ENCODE measurements at places on chromosomes 6 and 20.

- DNase-seq = no peak
Observed at GRCh38 chr6:142823256-142823902, 121.6 kb downstream of the HIVEP2 start.

- no peak for DNase-seq
Observed at GRCh38 chr6:108661982-108662381, 101.3 kb downstream of the FOXO3 start.

- no peak for DNase-seq
Observed at GRCh38 chr6:138594758-138595140, 95.5 kb upstream of the NHSL1 start.

- no peak for DNase-seq
Observed at GRCh38 chr20:610130-611046, at the start of gene TCF15. TCF15 (minus strand) TSS chr20:610309; CDS start chr20:610237, 72 bp downstream.

DNA sequence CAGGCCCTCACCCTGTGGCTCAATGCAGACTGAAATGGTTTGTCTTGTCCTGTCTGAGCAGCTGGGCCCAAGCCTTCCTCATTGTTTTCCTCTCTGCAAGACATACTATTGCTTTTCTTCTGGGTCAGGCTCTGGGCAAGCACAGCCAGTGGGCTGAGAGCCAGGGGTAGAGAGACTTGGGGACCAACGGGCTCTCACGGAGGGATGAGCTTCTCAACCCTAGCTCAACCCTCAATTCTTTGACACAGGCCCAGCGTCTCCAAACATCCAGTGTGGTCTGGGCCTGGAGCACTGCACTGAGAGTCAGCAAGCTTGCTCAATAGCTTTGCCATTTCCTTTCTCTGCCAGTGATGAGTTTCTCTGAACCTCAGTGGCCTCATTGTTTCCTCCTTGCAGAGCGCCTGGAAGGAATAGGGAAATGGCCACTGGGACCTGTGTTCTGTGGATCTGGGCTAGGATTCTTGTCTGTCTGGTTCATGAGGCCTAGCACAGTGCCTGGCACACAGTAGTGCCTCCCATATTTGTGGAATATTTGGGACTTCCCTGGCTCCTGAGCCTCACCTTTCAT, 9.3 kb downstream of the ANGPT4 start:
- DNase-seq = no peak

- peak; percentile 12 for DNase-seq
Observed at GRCh38 chr20:20491110-20491783, 123.3 kb downstream of the INSM1 start.

GRCh38 chr6:126753606-126754005, 364.9 kb upstream of the RSPO3 start:
- no peak for DNase-seq

- no peak for DNase-seq
Observed at GRCh38 chr6:76681781-76682180, 609.3 kb upstream of the IMPG1 start.

GRCh38 chr6:126947070-126947469, 171.4 kb upstream of the RSPO3 start:
- no peak for DNase-seq

GRCh38 chr6:28764014-28764723, 159.6 kb downstream of the TRIM27 start:
- DNase-seq = no peak

DNA sequence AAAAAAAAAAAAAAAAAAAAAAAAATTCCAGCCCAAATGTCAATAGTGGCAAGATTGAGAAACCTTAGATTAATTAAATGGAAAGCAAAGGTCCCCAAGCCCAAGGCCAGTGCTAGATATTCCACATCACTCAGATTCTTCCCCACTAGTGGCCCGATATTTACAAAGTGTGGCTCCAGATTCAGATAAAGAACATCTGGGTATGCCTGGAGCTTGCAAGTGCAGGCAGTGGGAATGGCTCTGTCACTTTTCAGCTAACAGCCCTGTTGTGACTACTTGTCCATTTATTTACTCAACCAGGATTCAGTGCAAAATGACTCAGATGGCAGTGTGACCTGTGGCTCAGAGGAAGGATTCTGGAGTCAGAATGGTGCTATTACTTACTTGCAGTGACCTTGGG, 8.2 kb upstream of the KCNB1 start:
- no peak for DNase-seq

DNA sequence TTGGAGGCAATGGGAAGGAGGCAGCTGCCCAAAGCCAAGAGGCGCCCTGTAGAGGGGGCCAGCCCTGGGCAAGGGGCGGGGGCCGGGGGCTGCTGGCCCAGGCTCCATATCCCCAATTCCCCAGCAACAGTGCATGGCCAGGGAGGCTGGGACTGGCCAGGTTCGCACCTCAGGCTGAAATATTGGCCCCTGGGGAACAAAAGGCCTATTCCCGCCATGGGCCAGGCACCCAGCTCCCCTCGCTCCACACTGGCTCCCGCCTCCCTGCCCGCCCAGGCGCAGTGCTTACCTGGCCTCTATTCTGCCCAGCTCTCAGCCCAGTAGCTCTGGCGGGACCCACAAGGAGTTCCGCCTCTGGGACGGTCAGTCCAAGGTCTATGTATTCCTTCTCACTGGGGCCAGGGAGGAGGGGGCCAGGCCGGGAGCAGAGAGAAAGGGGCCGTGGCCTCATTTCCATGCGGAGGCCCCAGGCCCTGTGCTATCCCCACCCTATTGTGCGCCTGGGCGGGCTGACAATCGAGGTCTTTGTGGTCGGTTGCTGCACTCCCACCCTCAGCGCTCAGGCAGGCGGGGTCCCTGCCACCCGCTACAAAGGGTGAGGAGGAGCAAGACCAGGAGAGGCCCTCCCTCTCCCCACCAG, 42.3 kb downstream of the YTHDF1 start:
- no peak for DNase-seq

- no peak for DNase-seq
Observed at GRCh38 chr6:71103130-71103529, 146.3 kb upstream of the B3GAT2 start.

DNA sequence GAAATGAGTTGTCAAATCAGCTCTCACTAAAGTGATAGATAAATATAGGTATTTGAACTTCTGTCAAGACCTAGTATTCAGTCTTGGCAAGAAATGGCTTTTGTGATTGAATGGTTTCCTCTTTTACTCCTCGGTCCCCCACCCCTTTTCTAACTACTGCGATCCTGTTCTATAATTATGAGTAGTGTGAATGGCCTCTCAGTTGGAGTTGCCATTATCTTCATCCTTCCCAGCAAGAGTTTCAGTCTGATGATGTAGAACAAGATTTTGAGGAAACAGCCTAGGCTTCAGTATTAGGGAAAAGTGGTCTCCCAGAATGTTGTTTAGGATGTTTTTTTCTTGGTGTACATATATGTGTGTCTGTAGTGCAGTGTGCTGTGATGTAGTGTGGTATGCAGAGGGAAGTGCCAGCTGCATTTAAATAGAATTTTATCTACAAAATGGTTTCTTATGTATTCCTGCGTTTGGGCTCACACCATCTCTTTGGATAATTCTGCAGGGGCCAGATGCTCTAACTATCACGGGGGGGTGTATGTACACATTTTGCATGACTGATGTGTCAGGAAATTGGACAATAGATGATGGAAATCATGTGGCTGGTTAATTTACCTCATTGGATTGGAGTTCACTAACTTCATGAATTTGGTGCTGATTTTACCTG, 180.1 kb upstream of the MMS22L start:
- no peak for DNase-seq

- DNase-seq = no peak
Observed at GRCh38 chr6:44058617-44059358, 68.5 kb downstream of the MRPL14 start.

DNA sequence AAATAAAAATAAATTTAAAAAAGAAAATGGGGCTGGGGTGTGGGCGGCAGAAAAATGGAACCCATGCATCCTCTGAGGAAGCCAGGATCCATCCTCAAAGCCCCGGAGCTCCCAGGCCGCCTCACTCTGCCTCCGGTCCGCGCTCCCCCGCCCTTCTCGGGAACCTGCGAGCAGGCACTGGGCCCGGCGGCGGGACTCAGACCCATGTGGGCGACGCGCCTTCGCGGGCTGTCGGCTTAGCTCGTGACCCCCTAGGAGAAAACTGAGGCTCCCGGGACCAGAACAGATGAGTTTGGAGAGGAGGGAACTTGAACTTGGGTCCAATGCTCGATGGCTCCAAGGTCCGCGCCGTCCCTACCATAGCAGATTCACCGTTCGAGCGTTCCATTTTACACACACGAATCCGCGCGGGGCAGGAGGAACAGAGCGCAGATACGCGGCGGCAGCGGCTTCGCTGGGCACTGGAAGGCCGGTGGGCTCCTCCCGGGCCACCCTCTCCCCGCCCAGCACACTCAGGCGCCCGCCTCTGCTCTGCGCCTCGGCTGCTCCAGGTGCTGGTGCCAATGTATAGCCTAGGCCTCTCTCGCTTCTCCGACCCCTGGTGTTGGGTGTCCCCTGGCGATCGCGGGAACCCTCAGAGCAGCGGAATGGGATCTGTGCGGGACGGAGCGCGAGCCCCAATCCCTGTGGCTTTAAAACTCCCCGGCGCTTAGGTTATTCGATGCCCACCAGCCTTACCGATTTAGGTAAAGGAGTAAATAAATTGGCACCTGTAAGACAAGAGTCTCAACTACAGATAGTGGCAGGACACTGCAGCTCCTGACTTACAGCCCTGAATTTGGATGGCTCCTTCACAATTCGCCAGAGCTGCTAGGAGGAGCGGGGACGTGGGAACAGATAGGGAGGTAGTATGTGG, 39.2 kb downstream of the DPPA5 start:
- no peak for DNase-seq

- peak; percentile 44 for DNase-seq
Observed at GRCh38 chr6:132530293-132530974, 7.6 kb upstream of the TAAR9 start.

- no peak for DNase-seq
Observed at GRCh38 chr6:41692730-41693129, 42.7 kb downstream of the TFEB start.

DNA sequence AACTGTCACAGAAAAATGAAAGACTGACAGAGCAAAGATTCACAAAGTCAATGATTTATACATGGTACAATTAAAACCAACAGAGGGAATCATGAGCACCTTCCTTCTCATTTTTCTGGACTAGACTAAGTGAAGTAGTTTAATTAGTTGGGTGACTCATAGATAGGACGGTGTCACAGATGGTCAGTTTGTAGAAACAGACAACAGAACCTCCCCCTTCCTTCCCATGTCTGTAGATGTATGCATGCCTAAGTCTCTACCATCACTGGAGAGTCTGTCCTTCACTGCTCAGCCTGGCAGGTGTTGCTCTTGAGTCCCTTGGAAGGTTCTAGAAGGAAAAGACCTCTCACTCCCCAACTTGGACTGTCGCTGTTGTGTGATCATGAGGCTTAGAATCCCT, 75.4 kb upstream of the EEF1E1 start:
- no peak for DNase-seq

DNA sequence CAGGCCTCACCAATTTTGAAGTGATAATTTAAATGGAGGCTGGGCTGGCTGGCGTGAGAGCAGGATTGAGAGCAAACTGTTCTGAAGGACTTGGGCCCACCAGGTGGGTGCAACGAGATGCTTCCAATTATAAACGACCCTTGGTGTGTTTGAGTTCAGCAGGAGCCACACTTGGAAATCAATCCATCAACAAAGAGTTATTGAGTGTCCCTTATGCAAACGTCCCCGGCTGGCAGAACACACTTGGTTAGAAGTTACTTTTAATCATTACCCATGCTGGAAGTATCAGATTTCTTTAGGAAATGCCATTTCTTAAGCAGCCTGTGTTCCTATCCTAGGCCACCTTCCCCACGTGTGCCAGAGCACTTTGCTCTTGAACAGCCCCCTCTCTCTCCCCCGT, 37.8 kb upstream of the ZNF831 start:
- DNase-seq = no peak

DNA sequence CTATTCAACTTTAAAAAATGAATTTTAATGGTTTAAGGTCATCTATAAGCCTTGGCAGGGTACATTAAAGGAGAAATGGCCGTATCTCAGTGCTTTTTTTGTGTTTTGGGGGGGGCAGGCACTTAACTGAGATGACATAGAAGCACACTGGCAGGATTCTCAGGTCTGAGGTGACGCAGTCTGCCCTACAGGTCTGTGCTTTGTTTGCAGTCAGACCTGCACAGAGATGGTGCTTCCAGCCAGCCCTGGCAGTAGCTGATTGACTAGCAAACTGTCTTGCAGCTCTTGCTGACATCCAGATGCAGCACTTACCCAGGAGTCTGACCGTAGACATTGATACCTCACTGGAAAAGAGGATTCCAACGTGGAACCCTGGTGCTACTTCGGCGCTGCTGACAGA, 249.1 kb downstream of the FOXC1 start:
- DNase-seq = no peak

DNA sequence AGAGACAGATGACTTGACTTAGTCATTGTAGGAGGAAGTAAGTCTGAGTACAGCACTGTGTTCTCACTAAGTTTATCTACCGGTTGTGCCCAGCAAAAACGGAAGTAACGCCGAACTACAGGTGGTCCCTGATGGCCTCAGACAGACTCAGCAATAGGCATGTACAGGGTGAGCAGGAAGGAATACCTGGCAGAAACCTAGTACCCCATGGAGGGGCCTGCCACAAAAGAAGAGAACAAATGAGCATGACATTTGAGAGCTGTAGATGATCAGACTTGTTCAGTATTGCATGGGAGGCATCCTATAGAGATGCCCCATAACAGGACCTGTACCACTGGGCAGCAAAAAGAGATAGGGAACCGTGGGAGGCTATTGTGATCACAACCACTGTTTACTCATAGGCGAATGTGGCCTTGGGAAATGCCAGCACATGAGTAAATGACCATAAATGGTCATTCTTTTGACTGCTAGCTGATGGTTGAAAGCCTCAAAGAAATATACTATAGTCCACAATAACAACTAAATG, 106.4 kb upstream of the TAB2 start:
- DNase-seq = no peak

- DNase-seq = no peak
Observed at GRCh38 chr20:5267092-5267491, 49.7 kb downstream of the PROKR2 start.
